ENCODE measurements at places on chromosomes 7 and 10.

DNA sequence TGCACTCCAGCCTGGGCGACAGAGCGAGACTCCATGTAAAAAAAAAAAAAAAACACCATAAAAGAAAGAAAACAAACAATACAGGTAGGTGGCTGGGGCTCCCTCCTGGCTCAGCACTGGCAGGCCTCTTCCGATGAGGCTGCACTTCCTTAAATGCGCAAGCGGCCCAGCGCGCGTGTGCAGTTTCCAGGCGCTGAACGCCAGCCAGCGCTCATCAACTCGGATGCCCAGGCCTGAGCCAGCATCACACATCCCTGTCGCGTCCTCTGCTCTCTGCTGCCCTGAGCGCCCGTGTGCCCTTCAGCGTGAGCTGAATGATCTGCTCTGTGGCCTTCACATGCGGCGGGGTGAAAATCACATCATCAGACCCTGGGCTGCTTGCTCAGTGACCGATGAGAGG is 31.8 kb downstream of the NUDT1 start:
- DNase-seq: no peak

DNA sequence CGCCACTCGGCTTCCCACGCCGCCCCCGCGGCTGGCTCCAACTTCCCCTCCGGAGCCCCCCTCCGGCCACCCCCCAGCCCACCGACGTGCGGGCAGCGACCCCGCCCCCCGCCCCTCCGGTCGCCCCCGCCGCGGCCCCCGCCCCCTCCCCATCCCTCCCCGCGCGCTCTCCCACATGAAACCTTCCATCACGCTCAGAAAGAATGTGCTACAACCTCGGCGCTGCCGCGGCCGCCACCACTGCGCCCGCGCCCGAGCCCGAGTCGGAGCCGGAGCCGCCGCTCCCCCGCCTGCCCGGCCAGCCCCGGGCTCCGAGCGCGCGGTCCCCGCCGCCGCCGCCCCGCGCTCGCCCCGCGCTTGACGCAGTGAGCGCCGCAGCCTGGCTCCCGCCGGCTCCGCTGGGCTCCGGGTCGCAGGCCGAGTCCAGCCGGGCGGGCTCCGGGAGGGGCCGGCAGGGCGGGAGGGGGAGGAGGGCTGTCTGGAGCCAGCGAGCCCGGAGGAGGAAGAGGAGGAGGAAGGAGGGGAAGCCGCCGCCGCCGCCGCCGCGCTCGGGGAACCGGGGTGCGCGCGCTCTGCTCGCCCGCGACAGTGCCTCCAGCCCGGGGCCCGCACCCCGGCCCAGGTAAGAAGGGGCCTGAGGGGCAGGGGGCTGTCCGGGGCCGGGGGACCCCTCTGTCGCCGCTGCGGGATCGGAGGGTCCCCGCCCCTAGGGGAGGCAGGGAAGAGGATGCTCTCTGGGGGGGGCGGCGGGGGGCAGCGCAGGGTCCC is 4.3 kb upstream of the ELFN1 start:
- DNase-seq: no peak

DNA sequence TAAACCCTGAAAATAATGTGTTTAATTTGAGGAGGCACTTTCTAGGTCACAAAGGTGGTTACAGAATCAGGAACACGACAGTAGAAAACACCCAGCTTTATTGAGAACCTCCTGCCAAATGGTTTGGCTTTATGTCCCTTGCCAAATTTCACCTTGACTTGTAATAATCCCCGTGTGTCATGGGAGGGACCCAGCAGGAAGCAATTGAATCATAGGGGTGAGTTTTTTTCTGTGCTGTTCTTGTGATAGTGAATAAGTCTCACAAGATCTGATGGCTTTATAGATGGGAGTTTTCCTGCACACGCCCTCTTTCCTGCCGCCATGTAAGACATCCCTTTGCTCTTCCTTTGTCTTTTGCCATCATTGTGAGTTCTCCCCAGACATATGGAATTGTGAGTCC is 193.8 kb upstream of the KLF6 start:
- DNase-seq: no peak

DNA sequence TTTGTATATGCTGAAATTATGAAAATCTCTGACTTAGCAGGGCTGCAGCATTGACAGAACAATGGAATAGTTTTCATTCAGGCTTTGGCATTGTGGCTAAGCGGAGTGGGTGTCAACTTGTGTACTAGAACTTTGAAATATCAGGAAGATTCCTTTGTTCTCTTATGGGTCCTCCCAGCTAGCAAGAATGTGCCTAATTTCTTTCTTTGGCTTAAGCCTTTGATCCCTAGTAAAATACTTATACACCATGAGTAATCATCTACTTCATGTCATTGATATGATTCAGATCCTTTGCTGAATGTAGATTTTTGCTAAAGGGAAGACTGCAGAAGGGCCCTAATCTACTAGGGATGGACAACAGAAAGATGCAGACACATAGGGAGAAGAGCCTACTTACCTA is 6.2 kb downstream of the AVL9 start:
- DNase-seq: no peak

GRCh38 chr7:82286096-82286797 is 157.3 kb downstream of the CACNA2D1 start:
- no peak for DNase-seq

Measured in WTC11 (cell line).